Activated T-cell treated with anti-CD3 and anti-CD28 coated beads, Interleukin-2, amount 50 U/mL, for 1 hour (primary cell): ENCODE measurements at places on chromosomes 3 and 15.

DNA sequence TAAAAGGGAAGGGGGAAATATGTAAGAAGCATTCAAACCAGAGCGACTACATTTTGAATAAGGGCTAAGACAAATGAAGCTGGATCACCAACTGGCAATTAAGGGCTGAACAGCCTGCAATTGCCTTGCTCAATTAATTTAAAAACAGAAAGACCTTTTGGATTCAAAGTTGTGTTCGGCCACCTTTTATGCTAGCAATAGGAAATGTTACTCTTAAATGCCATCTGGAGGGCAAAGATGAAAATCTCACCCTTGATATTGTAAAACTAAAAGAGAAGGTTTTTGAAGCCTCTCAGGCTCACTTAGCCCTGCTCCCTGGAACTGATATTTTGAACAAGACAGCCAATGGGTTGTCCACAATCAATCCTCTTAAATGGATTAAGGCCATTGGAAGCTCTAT lies 44.2 kb downstream of the ACAD9 start:
- DNase-seq, result no peak

- DNase-seq, result no peak
Measured at GRCh38 chr3:122268257-122269024, 56.6 kb upstream of the CSTA start.

GRCh38 chr15:73936588-73937290 lies 10.5 kb downstream of the LOXL1 start:
- no peak for DNase-seq

DNA sequence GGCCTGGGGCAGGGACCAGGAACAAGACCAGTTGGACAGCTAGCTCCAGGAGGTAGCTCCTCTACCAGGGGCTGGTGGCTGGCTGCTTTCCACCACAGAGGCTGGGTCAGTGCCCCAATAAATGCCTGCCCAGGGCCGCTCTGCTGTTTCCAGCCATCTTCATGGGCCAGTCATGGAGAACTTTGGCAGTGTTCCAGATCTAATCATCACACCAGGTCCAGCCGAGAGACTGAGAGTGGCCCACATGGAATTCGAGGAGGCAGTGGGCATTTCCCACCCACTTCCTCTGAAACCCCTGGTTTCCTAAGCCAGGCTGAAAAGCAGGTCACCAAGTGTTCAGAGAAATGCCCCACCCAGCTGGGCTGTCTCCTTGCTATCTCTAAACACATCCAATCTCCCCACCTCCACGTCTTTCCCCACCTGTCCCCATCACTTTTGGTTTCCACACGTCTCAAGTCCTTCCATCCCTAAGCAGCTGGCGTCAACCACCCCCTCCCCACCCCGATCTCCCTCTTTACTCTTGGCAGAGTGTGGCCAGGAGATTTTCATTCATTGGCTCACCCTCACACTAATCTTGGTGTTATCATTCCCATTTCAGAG lies 190.0 kb upstream of the LINGO1 start:
- DNase-seq, result no peak

DNA sequence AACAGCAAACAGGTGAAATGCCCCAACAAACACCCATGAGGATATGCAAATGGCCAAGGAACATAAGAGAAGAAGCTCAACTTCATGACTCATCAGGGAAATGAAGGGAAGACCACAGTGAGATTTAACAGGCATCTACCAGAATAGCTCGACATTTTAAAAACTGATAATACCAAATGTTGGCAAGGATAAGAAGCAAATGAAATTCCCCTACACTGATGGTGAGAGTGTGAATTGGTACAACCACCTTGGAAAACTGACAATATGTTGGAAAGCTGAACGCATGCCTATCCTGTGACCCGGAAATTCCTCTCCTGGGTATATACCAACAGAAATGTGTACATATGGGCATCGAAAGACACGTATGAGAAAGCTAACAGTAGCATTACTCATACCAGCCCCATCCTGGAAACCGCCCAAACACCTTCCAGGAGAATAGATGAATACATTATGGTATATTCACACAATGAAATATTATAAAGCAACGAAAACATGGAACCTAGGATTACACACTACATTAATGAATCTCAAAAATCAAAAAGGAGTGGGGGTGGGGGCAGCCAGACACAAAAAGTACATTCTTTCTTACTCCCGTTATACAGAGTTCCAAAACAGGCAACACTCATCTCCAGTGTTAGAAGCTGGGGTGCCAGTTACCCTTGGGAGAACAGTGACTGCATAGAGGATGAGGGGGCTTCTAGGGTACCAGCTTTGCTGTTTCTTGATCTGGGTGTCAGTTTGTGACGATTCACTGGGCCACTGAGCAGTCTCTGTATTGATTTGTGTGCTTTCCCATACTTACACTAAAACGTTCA lies 16.9 kb downstream of the RFTN1 start:
- DNase-seq, result no peak

- no peak for DNase-seq
Measured at GRCh38 chr3:127289706-127290575, 2.1 kb upstream of the PRR20G start.

GRCh38 chr3:30140356-30141075 lies 465.9 kb upstream of the TGFBR2 start:
- no peak for DNase-seq

- no peak for DNase-seq
Measured at GRCh38 chr3:46283881-46284450, 41.7 kb downstream of the CCR3 start.

- no peak for DNase-seq
Measured at GRCh38 chr3:151398895-151399294, 14.3 kb upstream of the P2RY12 start.

- peak; percentile 53 for DNase-seq
Measured at GRCh38 chr3:128922804-128923459, 43.5 kb downstream of the ACAD9 start.

GRCh38 chr15:35540021-35540420 lies 5.9 kb downstream of the DPH6 start:
- DNase-seq, result no peak

DNA sequence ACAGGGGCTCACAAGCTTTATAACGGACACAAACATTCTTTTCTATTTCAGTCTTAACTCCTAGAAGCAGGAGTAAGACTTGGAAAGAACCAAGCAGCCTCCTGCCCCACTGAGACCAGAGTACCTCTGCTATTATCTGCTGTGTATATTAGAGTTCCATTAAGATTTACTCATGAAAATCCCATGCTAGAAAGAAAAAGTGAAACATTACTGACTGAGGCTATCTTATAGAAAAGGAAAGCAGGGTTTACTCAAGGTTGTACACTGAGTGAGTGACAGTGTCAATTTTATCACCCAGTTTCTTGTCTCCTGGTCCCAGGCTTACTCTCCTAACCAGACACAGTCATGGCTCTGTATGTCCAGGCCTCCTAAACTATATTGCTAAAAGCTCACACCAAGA lies 97.9 kb upstream of the SOX2 start:
- no peak for DNase-seq

GRCh38 chr15:100730655-100731266 lies 128.4 kb downstream of the ASB7 start:
- DNase-seq, result no peak

- DNase-seq, result no peak
Measured at GRCh38 chr3:184508938-184509337, 52.6 kb upstream of the EPHB3 start.

GRCh38 chr3:119967353-119968006 lies 126.8 kb downstream of the GSK3B start:
- DNase-seq, result no peak

DNA sequence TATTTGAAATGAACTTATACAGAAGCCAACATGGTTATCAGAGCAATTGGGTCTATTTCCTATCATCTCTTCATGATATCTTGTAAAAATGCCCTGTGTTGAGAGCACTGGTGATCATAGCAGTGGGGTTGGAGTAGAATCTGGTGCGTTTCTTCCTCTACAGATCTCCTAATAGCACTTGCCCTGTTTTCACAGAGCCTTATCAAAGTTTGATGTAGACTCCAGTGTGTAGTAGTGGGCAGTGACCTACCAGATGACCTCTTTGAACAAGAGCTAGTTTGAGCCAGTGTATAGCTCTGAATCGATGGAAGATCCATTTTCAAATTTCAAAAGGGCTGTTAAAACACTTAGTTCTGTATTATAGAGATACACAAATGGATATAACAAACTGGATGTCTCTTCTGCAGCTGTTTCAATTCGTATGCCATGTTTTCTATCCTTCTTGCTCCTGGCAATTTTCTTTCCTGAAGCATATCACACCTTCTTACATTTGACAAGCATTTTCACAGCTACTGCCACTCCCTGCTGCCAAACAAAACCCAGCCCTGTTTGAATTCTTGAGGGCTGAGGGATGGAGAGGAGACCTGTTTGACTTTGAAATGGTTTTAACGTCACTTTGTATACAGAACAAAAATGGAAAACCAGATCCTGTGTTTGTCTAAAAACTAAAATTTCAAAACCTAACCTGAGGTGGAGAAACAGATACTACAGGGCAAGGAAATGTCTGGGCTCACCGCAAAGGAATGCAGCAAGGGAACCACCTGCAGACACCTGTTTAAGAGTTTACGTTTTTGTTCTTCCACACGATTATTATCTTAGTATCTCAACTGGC lies 354.5 kb upstream of the TPRG1 start:
- DNase-seq, result no peak

DNA sequence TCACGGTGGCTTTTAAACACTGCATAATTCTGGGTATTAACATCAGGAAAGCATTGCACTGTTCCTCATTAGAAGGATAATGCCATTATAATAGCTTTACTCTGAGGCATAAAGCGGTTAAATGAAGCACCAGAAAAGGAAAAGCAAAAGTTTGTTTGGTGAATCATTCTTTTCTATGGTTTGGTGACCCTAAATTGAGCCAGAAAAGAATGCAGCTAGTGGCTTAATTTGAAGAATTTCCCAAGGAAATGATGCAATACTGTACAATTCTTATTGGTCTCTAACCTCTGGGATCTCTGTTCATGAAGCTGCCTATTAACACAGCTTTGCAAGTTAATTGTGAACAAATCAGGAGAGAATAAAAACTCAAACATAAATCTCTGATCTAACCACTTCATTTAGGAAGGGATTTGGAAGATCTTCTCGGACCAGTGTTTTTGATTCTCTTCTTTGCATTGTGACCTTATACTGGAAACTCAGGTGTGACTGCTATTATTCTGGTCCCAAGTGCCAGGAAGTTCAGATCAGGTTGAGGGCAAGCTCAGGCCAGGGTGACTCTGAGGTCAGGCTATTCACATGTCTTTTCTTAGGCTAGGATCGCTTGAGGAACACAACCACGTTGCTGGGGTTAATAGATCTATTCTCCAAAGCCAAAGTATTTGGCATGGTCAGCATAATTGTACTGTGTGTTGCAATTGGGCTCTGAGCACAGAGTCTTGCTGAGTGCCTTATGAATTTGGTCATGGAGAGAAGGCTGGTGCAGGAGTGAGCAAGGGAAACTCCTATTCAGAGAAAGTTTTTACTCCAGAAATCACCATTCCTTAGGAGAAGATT lies 11.3 kb upstream of the DLG1 start:
- DNase-seq, result no peak

- DNase-seq, result no peak
Measured at GRCh38 chr3:149120051-149120972, 9.1 kb upstream of the HPS3 start.

GRCh38 chr3:194503081-194503531 lies 16.3 kb upstream of the ATP13A3 start:
- DNase-seq, result no peak

DNA sequence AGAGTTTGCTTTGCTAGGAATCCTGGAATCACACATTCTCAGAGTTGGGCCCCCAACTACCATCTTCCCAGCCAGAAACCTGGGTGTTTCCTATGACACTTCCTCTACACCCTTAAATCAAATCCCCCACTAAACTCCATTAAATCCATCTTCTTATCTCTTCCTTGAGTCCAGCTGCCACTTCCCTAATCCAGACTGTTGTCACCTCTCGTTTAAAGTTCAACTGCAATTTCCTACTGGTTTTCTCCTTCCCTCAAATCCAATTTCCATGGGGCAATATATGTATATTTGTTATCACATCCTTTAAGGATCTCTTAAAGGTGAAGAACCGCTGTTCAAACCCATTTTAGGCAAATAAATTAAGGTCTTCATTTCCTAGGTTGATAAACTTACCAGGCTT lies 73.6 kb upstream of the SNTN start:
- DNase-seq, result no peak

DNA sequence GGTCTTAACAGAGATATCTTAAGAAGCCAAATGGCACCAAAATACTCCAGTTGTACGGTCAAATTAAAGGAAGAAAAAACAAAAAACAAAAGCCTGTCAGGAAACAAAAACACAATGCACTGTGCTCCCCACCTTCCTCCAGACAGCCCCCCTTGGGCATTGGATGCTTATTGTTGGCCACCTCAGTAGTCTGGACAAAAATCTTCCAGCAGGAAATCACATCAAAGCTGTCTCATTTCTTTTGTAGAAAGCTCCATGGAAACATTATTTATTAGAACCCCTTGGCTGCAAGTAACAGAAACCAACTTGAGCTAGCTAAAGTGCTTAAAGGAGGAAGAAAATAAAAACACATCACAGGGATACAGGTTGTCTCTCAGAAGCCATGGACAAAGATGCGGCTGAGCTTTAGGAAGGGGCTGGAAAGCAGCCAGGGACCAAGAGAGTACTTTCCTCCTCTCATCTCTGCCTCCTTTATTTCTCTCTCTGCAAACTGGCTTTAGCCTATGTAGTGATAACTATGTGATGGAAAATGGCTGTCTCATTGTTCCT lies 651.5 kb upstream of the ADAMTS9 start:
- no peak for DNase-seq

DNA sequence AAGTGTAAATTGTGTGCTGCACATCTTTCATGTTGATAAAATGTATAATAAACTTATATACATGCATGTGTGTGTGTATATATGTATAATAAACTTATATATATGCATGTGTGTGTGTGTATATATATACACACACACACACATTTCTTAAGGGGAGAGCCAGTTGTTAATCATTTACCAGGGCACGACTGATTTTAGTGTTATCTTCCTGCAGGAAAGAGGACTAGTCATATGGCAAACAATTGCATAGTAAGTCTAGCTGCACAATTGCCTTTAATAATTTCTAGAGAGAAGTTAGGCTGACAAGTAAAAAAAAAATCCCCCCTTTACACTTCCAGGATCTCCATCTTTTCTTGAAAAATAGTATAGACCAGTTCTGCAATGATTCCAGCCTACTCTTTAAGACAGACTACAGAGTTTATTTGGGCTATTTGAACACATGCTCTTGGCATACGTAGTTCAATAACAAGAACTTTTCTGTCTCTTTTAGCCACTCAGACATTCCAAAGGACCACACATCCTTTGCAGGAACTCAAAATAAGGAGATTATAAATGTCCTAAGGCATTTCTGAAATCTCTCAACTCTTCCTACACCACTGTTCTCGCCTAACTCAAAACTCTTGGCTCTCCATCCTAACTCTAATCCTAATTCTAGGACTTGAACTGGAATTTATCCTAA lies 163.6 kb upstream of the SETMAR start:
- DNase-seq, result no peak

GRCh38 chr3:177733233-177733632 lies 536.0 kb upstream of the TBL1XR1 start:
- no peak for DNase-seq

- no peak for DNase-seq
Measured at GRCh38 chr15:47997195-47998080, 123.4 kb upstream of the SLC24A5 start.

DNA sequence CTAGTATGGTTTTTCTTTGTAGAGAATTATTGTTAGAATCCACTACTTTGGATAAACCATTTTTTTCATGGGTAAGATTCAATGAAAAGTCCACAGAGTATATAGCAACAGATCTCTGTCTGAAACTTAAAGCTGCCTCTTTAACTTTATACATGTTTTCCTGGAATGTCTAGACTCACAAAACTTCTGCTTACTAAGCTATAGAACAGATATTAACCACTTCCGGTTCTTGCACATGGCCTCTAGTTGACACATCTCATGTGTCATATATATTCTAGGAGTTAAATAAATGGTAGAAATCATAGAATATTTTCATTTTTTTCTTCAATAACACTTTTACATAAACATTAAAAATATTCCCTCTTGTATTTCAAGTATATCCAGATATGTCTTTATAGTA lies 1693.9 kb downstream of the SI start:
- no peak for DNase-seq
